Sciatic nerve (tissue), 2 donors: ENCODE measurements at places on chromosomes 7 and 10.

DNA sequence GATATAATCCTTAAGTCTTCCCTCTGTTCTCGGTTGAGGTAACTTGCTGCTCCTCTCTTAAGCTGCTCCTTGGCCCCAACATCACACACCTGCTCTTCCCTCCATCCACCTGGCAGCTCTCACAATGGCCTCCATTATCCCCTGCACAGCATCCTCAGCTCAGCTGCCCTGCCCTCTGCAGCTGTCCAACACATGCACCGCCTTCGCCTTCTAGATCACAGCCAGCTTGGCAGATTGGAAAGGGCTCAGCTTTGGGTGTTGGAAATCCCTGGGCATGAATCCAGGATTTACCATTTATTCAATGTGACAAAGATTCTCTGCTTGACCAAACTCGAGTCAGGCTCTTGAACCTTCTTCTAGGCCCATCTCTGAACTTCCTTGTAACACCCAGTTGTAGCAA, 20.6 kb downstream of the RGR start:
- DNase-seq = no peak

DNA sequence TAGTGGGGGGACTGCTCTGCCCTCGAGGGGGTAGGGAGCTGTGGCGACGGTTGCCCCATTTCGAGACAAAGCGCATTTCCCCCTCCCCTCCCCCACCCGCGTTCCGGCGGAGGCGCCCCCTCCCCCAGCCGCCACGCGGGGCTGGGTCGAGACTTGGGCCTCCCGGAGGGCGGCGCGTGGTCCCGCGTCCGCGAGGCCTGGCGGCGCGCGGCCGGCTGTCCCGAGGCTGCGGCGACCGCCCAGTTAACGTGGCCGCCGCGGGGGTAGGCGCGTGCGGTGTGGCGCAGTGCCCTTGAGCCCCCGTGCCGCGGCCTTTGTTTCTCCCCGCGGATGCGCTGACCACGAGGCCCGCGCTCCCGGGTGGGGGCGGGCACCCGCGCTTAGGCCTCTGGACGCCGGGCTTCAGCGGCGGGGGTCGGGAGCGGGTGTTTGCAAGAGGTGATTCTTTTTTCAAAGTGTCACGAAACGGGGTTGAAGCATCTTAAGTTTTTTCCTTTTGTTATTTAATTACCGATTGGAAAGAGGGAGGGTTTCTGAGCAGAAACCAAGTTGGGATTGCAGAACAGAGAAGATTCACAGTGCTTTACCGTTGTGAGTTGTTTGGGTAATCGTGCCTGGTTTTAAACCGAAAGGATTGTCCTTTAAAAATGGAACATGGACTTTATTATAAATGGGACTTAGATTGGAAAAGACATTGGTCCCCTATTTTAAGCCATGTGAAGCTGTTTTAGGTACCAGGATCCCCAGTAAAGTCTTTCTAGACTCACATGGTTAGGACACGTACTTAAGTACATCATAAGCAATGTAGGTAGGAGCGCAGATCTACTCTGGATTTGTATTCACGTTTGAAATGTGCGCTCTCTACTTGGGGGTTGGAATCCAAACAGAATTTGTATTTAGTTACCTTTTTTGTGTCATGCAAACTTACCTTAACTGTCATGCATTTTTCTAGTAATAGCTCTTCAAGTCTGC, 760 bp downstream of the CBX3 start:
- DNase-seq = peak; percentile 85

- DNase-seq = no peak
These were observed 95.6 kb upstream of the ASAH2 start for GRCh38 chr10:50346942-50347341.

GRCh38 chr10:127968659-127969058, 61.8 kb downstream of the PTPRE start:
- DNase-seq = no peak

- no peak for DNase-seq
These were observed 283.8 kb downstream of the GATA3 start for GRCh38 chr10:8338177-8338766.

GRCh38 chr7:22387583-22387982, 30.6 kb upstream of the RAPGEF5 start:
- DNase-seq = no peak

DNA sequence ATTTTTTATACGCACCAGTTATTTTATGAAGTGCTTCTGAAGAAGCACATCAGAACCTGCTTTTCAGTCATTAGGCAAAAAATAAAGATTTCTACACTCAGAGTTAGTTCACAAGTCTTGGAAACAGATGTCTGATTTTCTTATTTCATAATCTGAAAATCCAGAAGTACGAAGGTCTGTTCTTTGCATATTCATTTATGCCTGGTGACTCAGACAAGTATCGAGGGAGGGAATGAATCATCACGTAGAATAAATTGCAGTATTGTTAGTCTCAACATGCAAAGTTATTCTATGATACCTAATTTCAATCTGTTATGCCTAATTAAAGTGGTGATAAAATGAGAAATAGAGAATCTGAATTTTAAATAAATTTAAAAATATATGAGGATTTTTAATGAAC, 113.6 kb upstream of the SEM1 start:
- no peak for DNase-seq

GRCh38 chr10:106571192-106571946, 593.1 kb downstream of the SORCS1 start:
- no peak for DNase-seq

- no peak for DNase-seq
These were observed 631 bp downstream of the SUPV3L1 start for GRCh38 chr10:69180525-69181204.

DNA sequence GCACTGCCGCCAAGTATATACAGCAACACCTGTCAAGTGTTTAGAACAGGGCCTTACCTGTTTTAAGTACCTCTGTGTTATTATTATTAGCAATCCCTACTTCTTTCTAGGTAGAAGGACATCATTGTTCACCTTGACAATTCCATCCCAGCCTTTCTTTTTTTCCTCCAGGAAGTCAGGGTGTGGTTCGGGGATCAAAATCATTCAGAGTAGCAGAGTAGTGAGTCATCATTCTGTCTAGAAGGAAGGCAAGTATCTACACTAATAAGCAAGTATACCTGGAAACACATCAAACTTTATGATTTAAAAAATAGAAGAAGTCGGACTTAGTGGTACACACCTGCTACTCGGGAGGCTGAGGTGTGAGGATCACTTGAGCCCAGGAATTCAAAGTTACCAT, 25.5 kb upstream of the CAPZA2 start:
- no peak for DNase-seq

DNA sequence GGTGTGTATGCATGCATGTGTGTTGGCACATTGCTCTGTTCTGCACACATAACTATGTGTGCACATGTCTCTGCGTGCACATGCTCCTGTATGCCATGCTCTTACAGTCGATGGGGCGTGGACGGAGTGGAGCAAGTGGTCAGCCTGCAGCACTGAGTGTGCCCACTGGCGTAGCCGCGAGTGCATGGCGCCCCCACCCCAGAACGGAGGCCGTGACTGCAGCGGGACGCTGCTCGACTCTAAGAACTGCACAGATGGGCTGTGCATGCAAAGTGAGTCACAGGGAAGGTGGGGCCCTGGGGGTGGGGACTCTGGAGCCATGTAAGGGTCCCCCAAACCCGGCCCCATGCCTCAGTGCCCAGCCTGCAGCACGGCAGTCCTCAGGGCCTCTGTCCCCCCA, 30.6 kb upstream of the SLC29A3 start:
- no peak for DNase-seq

DNA sequence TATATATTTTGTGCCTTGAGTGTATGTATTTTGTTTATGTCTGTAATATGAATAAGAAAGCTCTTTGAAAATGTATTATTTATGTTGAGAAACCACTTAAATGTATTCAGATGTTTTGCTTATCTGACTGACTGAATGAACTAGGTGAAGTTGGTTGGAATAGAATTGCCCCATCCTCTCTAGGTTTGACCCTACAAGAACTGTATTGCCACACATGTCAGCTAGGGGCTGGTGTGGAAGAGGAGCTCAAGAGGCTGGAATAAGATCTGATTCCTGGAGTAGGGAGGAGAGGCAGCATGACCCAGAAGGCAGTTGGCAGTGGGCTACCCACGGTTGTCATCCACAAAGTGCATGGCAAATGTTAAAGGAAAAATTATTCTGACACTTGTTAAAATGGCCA, 9.1 kb downstream of the SSMEM1 start:
- DNase-seq = no peak

GRCh38 chr10:80460399-80461207, 6.5 kb downstream of the TSPAN14 start:
- DNase-seq = peak; percentile 63

- DNase-seq = no peak
These were observed 34.8 kb downstream of the CHST12 start for GRCh38 chr7:2438186-2438585.

- no peak for DNase-seq
These were observed 27.6 kb downstream of the NPS start for GRCh38 chr10:127576740-127577161.

- DNase-seq = peak; percentile 26
These were observed 19.5 kb upstream of the PPP2R2D start for GRCh38 chr10:131881104-131881880.

GRCh38 chr7:150901160-150902035, 49.1 kb downstream of the AOC1 start:
- no peak for DNase-seq

- DNase-seq = no peak
These were observed 807.5 kb upstream of the SORCS1 start for GRCh38 chr10:107971973-107972372.

- peak; percentile 34 for DNase-seq
These were observed 73.7 kb upstream of the CAMK2B start for GRCh38 chr7:44398953-44399574.

GRCh38 chr10:111707076-111707475, 476.5 kb downstream of the GPAM start:
- no peak for DNase-seq

- no peak for DNase-seq
These were observed 43.8 kb downstream of the ADAMTS14 start for GRCh38 chr10:70715853-70716795.

- DNase-seq = no peak
These were observed 20.9 kb upstream of the TTYH3 start for GRCh38 chr7:2610898-2611297.

DNA sequence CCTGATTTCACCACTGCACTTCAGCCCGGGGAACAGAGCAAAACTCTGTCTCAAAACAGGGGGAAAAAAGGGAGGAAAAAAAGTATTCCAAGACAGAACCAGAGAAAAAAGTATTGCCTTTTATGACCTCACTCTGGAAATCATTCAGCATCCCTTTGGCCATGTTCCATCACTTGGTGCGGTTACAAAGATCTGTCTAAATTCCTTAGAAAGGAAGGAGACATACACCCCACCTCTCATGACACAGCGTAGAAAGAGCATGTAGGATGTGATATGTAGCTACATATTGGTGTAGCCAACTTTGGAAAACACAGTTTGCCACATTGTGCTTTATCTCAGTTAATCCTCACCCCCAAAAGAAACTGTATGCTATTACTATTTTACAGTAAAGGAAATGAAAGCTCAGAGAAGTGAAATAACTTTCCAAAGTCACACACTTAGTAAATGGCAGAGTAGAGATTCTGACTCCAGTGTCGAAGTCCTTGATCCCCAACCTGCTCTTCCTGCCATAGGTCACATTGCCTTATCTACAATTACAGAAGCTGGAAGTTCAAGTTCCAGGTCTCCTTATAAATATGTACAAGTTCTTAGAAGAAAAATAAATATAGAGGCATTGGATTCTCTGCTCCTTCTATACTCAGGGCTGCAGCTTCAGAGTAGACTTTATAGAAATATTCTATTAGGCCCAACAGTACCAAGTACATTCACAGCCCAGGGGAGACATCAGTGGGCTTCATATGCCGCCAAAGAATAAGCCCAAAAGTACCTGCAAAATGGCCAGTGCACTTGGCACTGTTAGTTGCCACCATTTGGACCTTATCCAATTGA, 91.6 kb upstream of the KMT2E start:
- DNase-seq = no peak

DNA sequence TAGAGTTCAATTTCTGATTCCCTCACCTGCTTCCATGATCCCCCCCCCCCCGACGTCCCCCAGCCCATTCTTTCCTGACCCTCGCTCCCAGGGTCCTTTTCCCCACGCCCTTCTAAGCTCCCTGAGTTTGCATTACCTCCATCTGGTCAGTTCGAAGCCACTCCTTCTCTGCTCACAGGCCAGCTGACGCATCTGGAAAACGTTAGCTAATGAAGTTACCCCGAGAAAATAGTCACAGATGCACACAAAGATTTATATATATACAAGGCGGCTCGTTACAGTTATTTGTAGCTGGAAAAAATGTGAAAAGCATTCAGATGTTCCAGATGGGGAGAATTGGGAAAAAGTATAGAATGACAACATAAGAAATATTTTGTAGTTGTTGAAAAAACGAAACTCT, 630.0 kb upstream of the FOXK1 start:
- DNase-seq = no peak

GRCh38 chr7:156494960-156495359, 145.6 kb upstream of the RNF32 start:
- no peak for DNase-seq

- no peak for DNase-seq
These were observed 1288.0 kb upstream of the SORCS1 start for GRCh38 chr10:108452533-108452932.

DNA sequence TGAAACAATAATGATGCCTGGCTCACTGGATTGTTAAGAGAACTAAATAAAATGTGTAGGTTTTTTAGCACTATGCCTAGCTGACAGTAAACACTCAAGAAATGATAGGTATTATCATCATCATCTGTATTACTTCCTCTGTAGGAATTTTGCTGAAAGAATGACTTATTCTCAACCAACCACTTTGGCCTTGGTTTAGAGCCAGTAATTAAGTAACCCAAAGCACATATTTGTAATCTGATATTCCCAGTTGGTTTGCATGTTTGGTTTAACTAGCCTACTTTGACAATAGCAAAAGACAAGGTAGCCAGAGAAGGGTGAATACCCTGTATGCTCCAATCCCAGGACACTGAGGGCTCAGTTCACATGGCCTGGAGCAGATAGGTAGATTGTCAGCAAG, 34.4 kb downstream of the BCAP29 start:
- DNase-seq = no peak

GRCh38 chr10:13404791-13405190, 56.7 kb upstream of the SEPHS1 start:
- no peak for DNase-seq

- DNase-seq = no peak
These were observed 12.9 kb downstream of the COL17A1 start for GRCh38 chr10:104072786-104073185.
